Foreskin melanocyte (primary cell): ENCODE measurements at places on chromosomes 11 and 22.

GRCh38 chr22:16387088-16387487 lies 205.5 kb downstream of the CCT8L2 start:
- no peak for DNase-seq

DNA sequence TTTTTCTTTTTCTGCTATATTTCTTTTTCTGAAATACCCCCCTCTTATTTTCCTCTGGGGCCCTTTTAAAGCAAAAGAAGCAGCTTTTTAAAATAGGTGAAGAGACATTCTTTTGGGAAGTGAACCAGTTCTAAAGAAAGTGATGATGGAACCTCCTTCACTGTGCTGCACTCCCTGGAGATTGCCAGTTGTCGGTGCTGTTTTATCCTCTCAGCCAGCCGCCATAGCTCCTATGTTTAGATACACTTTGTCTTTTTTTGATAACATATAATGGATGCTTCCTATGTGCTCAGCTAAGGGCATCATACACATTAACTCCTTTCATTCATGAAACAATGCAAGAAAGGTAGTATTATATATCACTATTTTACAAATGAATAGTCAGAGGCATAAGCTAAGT lies 14.0 kb downstream of the CFAP300 start:
- DNase-seq = no peak

GRCh38 chr11:75155570-75156422 lies 4.9 kb downstream of the SLCO2B1 start:
- DNase-seq = no peak

- DNase-seq = no peak
Measured at GRCh38 chr11:81573367-81573766, 1160.3 kb downstream of the FAM181B start.

- no peak for DNase-seq
Measured at GRCh38 chr22:46072981-46073682, 77.2 kb upstream of the PPARA start.

GRCh38 chr11:1755344-1755691 lies 4.9 kb upstream of the IFITM10 start:
- no peak for DNase-seq

DNA sequence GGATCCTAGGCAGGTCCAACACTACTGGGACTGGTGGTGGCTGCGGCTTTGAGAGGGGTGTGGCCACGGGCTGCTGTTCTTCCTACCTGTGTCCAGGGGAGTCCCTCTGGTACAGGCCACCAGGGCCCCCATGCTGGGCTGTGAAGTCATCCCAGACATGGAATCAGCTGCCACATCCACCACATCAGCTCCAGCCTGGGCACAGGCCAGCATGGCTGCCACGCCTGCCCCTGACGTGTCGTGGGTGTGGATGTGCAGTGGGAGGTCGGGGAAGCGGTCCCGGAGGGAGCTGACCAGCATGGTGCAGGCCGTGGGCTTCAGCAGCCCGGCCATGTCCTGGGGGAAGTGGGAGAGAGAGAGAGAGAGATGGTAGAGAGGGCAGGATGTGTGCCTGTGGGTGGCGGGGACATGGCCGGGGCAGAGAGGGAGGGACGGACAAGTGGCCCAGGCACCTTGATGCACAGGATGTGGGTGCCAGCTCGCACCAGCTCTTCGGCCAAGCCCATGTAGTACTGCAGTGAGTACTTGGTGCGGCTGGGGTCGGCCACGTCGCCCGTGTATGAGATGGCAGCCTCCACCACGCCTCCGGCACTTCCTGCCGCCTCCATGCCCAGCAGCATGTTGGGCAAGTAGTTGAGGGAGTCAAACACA lies 6.2 kb upstream of the LRFN4 start:
- DNase-seq = no peak

DNA sequence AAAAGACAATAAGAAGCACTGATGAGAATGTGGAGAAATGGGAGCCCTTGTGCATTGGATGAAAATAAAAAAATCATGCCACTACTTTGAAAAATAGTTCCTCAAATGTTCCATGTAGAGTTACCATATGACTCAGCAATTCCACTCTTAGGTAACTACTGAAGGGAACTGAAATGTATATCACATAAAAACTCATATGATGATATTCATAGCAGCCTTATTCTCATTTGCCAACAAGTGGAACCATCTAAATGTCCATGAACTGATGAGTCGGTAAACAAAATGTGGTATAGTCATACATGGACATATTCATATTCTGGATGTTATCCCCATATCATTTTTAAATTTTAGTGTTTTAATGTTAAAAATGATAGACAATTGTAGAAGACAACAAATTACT lies 3.5 kb downstream of the KRTAP5-9 start:
- DNase-seq = no peak

- no peak for DNase-seq
Measured at GRCh38 chr11:20658135-20658534, 11.3 kb upstream of the NELL1 start.

DNA sequence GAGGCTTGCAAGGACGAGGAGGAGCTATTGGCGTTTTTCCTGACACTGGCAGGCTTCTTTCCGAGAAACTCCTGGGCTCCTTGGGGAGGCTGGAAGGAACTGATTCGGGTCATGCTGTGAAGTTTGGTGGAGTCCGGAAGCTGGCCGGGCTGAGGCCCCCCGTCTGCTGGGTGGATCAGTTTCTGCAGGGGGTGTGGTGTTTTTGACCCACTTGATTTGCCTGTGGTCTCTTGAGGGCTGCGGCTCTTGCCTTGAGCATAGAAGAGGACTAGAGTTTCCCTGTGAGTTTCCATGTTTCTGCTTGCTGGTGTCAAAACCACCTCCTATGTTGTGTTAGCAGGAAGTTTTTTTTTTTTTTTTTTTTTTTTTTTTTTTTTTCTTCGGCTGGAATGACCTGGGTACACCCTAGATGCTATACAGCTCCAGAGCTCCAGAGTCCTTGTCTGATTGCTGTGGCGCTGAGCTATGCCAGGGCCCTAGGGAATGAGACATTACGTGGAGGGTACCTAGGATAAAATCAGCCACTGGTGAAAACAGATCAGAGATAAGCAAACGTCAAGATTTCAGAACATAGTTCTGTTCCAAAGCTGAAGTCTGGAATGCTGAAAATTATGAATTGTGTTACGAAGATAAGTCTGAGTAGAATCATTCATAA lies 728 bp downstream of the TBC1D22A start:
- no peak for DNase-seq

GRCh38 chr11:88704485-88704884 lies 361.3 kb downstream of the GRM5 start:
- no peak for DNase-seq

GRCh38 chr11:77106759-77107158 lies 4.1 kb downstream of the OMP start:
- no peak for DNase-seq

- no peak for DNase-seq
Measured at GRCh38 chr11:19161651-19162050, 40.1 kb downstream of the CSRP3 start.

DNA sequence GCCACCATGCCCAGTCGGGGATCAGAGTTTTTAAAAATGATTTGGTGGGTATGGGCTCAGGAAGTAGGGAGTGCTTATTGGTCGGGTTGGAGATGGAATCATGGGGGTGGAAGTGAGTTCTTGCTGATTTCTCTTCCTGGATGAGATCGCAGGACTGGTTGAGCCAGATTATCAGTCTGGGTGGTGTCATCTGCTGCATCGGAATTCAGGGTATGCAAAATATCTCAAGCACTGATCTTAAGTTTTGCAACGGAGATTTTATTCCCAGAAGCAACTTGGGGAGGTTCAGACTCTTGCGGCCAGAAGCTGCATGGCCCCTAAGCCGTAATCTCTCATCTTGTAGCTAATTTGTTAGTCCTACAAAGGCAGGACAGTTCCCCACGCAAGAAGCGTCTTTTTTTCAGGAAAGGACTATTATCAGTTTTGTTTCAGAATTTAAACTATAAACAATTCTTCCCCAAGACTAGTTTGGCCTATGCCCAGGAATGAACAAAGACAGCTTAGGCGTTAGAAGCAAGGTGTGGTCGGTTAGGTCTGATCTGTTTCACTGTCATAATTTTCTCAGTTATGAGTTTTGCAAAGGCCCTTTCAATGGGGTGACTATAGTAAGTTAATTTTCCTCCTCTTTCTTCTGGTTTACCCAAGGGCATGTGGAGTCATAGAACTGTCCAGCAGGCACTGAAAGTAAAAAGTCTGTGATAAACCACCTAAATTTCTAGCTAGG lies 1.4 kb upstream of the PIWIL3 start:
- DNase-seq = no peak

DNA sequence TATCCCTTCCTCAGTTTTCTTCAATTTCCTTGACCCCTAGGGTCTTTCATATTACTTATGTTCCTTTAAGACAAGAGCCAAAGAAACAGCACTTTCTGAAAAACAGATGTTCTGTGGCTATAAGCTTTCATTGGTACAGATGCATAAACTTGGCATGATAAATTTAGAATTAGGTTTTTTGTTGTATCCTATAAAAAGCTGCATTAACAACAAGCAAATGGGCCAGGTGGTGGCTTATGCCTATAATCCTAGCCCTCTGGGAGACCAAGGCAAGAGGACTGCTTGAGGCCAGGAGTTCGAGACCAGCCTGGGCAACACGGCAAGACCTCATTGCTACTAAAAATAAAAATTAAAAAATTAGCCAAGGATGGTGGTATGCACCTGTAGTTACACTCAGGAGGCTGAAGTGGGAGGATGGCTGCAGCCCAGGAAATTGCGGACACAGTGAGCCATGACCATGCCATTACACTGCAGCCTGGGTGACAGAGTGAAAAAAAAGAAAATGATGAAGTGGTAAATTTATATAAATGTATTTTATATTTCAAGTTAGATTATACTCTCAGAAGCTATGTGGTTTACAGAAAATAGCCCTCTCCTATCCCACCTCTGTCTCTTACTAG lies 18.3 kb downstream of the KMT5B start:
- DNase-seq = no peak

- no peak for DNase-seq
Measured at GRCh38 chr11:95515371-95515770, 274.2 kb downstream of the FAM76B start.

DNA sequence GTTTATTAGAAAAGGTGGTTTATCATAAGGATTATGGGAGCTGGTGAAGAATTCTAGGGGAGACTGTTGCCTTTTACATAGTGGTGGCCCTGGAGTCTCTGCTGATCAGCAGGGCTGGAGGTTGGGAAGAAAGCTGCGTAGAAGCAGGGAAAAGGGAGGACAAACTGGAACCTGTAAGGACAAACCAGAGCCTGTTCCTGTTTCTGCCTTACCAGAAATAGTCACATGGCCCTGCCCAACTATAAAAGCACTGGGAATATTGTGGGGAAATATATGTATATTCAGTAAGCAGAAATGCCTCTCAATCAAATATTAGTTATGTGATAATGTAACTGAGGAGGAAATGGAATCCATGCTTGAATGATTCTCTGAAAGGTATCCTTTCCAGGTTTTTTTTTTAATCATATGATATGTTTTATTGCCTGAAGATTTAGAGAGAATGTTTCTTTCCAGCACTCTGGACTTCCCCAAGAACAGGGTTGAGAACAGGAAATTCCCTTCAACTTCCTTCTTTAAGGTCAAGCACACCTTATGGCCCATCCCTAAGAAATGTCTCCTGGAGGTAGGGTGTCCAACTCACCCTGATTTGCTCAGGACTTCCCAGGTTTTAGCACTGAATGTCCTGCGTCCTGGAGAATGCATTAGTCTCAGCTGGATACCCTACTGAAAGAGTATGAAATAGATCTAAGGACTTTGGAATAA lies 33.9 kb upstream of the SCUBE2 start:
- DNase-seq = no peak

DNA sequence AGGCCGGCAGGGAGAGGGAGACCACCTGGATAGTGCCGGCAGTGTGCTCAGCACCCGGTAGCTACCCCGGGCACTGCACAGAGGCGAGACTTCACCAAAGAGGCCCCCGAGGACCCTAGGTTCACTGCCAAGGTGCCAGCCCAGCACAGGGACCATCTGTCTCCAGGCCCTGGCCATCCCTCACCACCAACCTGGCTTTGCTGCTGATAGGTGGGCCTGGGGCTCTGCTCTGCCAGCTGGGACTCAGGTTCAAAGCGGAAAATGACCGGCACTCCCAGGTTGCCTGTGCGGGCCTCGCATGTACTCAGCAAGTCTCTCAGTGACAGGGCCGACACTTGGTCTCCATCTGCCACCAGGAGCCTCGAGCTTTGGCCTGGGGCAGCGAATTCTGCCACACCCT lies 812.2 kb downstream of the BRD1 start:
- no peak for DNase-seq

DNA sequence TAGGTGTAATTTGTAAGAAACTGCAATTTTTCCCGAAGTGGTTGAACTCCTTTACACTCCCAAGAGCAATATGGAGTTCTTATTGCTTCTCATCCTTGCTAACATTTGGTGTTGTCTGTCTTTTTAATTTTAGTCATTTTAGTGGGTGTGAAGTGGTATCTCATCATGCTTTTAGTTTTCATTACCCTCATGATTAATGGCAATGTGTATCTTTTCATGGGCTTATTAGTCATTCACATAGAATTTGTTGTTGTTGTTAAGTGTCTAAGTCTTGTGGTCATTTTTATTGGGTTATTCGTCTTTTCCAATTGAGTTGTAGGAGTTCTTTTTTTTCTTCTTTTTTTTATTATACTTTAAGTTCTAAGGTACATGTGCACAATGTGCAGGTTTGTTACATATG lies 238.3 kb upstream of the SESN3 start:
- DNase-seq = peak; percentile 16

GRCh38 chr11:133945087-133945974 lies 11.4 kb downstream of the IGSF9B start:
- no peak for DNase-seq

- no peak for DNase-seq
Measured at GRCh38 chr11:44775985-44776446, 49.3 kb downstream of the TSPAN18 start.

DNA sequence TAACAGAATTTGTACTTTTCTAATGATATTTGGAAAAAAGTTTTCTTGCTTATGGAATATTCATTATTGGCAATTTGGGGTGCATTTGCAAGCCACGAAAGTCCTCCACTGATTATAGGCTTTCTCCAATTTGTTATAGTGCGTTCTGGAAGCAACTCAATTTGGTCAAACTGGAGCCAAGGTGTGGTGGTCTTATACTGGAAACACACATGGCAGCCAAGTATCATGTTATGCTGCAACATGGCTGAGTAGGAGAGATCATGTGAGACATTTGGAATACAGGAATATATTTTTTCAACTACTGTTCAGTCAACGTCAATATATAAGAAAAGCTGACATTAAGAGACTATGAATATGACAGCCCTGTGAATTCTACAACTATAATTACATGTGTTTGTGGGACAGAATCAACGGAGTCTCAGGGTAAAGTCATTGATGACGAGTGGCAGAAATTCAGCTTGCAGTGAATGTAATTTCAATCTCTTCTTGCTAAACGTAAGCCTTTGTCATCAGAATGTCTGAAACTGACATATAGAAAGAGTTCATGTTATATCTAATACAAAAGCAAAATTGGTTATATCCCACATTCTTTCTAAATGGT lies 83.8 kb upstream of the FIBIN start:
- no peak for DNase-seq

- DNase-seq = no peak
Measured at GRCh38 chr22:49418943-49419342, 408.7 kb downstream of the BRD1 start.
